ENCODE measurements at places on chromosomes 2 and 18.

DNA sequence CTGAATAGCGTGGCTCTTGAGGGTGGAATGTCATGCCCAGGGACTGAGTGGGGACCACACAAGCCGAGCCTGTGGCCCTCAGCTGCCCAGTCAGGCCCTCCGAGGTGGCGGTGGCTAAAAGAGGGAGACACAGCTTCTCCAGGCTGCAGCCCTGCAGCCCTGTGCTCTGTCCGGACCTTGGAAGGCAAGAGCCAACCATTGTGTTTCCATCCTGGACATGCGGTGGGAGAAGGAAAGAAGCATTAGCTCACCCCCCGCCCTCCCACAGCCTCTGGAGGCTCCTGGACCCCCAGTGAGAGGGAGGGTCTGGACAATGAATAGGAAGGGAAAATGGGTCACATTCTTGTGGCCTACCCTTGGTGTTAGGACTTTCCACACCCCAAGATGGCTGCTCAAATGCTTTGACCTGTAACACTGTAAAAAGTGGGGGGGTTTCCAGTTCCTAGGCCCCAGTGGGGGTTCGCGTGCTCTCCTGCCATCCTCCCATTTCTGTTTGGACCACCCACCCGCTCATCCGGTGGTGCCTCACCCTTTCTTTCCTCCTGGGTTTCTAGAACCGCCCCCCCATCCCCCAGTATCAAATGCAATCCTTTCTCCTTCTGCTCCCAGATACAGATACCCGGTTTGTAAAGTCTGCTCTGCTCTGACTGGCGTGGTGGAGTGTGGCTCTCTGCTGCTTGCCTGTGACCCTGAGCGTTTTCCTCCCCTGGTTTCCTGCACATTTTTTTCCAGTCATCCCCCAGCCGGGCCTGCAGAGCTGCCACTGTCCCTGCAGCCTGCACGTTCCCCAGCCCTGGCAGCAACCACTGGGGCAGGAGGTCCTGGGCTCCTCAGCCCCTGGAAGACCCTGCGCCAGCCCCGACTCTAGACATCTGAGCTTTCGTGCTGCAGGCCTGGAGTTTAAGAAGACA is 36.3 kb upstream of the SMAD7 start:
- DNase-seq = no peak

GRCh38 chr2:112803691-112804521 is 19.6 kb upstream of the IL1A start:
- no peak for DNase-seq

- no peak for DNase-seq
Measured at GRCh38 chr2:182821182-182821581, 45.3 kb downstream of the FRZB start.

- no peak for DNase-seq
Measured at GRCh38 chr2:103402944-103403343, 641.1 kb downstream of the TMEM182 start.

DNA sequence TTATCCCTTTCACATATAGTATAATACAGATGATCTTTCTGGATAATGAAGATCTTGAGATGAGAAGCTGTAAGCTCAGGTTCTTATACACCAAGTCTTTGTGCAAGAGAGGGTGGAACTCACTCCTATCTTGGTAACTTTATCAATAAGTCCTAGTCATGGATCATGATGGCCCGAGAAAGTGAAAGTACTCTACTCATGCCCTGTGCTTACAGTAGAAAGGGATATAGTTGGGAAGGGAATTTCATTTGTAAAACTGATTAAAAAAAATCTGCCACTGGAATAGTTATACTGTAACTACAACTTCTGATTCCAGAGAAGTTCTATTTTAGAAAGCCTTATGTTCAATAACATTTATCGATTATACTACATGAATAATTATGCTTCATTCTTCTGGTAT is 51.8 kb downstream of the MYO3B start:
- DNase-seq = no peak

- no peak for DNase-seq
Measured at GRCh38 chr2:82109418-82109817, 1804.9 kb upstream of the LRRTM1 start.

- DNase-seq = no peak
Measured at GRCh38 chr18:22099925-22100324, 69.5 kb upstream of the GATA6 start.

DNA sequence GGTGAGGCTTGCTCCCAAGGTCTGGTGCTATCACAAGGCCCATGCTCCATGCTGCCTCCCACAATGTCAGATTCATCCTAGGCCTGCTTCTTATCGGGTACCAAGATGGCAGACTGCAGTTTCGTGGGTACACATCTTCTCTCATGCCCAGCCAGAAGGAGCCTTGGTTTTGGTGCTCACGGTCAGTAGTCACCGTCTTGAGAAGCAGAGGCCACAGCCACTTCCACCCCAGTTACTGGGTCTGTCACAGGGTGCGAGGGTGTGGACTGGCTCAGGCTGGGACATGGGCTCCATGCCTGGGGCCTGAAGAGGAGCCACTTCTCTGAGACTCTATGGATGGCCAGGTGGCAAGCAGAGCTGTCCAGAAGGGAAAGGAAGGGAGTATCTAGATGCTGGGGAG is 178.8 kb upstream of the HS6ST1 start:
- DNase-seq = no peak

- DNase-seq = no peak
Measured at GRCh38 chr2:195199864-195200263, 457.2 kb upstream of the SLC39A10 start.

- no peak for DNase-seq
Measured at GRCh38 chr2:80001701-80002101, 302.9 kb downstream of the LRRTM1 start.

DNA sequence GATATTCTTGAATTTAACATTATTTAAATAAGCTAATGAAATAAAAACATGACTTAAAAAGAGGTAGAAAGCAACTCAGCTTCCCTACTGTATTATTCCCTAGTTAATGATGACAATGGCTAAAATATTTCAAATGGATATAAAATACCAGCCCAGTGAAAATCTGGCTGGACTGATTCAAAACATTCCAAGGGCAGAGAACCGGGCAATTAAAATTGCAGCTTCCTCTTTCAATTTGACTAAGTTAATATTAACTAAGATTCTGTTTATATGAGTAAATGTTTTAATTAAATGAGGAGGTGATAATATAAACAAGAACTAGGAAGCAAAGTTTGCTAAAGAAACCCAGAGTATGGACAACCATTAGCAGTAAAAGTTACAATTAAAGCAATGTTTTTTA is 65.6 kb downstream of the RAPH1 start:
- no peak for DNase-seq

GRCh38 chr2:210170196-210170445 is 1.1 kb downstream of the KANSL1L start:
- no peak for DNase-seq

All from pons (tissue), 1 donor.